ENCODE measurements at places on chromosomes 12 and 14.

DNA sequence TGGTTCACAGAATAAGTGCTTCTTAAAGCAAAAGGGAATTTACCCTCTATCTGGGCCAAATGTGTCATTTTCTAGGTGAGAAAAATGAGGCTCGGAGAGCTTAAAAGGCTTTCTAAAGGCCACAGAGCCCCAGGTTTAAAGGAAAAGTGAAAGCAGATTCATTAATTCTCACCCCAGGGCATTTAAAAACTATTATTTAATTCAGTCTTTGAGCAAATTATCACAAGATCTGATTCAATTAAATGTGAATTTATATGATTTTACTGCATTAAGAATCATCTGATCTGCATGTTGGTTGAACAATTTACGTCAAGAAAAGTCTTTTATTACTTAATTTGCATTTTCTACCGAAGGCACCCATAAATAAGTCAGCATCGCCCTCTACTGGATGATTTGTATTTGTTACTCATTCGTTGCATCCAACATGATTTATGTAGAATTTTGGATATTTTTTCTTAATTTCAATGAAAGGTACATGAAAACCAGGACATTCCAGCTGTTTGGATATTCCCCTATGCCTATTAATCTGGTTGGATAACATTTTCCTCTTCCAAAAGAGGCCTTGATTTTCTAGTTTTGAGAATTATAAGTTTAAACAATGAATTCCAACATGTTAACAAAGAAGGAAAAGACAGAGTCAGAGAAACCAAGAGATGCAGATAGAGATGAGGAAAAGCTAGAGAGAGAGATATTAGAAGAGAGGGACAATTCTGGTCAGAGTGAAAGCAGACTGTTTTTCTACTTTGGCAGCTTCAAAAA is 19.1 kb upstream of the DHRS7 start:
- peak; percentile 22 for DNase-seq

DNA sequence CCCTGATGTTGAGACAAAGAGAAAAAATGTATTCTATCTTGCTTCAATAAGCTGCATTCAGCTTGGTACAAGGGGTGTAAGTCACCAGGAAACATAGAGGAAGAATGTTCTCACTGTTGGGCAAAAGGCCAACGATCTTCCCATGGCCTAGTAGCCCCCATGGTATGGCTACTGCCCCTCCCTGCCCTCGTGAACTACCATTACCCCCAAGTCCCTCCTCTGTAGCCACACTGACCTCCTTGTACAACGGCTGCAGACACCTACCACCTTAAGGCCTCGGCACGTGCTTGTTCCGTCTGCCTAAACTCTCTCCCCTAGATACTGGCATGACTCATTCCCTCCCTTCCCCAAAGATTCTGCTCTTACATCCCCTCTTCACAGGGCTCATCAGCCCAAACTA is 81.9 kb upstream of the ANO2 start:
- no peak for DNase-seq

DNA sequence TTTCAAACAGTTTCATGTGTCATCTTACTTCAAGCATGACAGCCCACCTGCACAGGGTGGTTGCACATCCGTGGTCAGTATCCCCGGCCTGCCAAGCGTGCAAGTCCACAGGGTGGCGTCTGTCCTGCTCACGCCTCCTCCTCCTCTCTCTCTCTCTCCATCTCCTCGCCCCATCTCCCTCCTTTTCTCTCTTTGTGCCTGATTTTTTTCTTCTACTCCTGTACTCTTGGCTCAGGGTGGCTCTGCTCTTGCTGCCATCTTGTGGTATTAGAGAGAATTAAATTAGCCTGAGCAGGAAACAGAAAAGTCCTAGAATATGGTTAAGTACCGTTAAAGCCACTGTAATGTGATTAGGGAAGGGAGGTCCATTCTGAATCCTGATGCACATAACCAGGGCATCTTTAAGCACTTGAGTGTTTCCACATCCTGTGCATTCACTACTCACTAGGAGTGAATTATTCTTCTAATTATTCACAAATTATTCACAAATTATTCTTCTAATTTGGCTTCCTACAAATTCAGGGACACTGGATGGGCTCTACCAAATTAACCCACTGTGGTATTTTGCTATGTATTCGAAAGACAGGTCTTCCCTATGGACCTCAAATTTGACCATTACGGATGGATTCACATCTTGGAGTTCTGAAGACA is 25.5 kb upstream of the DTX1 start:
- DNase-seq: peak; percentile 14

- peak; percentile 96 for DNase-seq
These were observed 515.4 kb downstream of the FUT8 start for GRCh38 chr14:65927931-65928356.

- DNase-seq: no peak
These were observed 74.9 kb downstream of the NTF3 start for GRCh38 chr12:5506821-5507231.

- no peak for DNase-seq
These were observed 908 bp upstream of the CDKL1 start for GRCh38 chr14:50397390-50398188.

GRCh38 chr12:102026728-102027127 is 35.1 kb downstream of the WASHC3 start:
- no peak for DNase-seq

GRCh38 chr14:82854901-82855300 is 1321.2 kb upstream of the SEL1L start:
- no peak for DNase-seq

DNA sequence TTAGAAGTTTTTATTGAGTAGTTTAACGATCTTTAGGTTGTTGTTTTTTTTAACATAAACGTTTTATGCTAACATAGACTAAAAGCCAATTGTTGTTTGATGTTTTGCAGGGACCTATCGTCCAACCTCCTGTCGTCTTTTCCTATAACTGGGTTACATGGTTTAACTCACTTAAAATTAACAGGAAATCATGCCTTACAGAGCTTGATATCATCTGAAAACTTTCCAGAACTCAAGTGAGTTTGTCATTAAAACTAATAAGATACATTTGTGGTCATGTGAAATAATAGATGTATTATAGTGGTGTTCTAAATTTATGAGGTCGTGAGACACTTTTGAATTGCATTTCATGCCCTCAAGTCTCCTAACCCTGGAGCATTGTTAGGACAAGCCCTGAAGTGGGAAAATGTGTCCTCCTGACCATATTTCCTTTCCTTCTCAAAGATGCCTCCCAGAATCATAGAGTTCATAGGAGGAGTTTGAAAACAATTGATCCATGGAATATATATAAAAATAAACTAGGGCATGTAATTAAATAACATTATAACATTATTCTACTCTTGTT is 84.9 kb downstream of the ZFC3H1 start:
- no peak for DNase-seq

GRCh38 chr12:108989376-108989775 is 31.5 kb downstream of the SVOP start:
- DNase-seq: no peak

GRCh38 chr12:52600071-52600470 is 1.2 kb downstream of the KRT72 start:
- DNase-seq: no peak

DNA sequence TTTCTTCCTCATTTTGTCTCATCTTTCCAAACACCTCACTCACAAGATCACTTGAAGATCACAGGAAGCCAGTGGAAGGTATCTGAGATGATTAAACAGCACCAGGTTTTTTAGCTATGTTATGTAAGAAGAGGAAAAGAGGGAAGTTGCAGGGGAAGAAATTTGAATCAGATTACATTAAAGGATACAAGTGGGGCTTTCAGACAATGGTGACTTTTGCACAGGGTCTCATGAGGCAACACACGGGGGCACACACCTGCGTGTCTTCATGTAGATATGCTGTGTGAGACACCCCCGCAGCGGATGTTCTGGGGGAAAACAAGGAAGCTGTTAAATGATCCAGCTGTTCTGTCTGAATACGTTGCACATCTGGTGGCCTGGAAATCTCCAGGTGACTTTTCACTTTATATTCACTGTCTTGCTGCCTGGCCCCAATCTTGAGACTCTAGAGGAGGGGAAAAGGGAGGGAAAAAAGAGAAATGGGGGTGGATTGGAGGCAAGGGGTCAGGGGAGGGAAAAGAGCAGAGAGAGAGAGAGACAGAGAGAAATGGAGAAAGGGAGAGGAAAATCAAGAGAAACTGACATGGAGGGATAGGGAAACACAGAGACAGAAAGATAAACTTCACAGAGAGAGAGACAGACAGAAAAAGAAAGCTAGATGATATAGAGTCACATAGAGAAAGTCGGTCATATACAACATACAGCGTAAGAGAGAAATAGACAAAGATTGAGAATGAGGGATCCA is 36.3 kb upstream of the PPP1CC start:
- DNase-seq: peak; percentile 44

DNA sequence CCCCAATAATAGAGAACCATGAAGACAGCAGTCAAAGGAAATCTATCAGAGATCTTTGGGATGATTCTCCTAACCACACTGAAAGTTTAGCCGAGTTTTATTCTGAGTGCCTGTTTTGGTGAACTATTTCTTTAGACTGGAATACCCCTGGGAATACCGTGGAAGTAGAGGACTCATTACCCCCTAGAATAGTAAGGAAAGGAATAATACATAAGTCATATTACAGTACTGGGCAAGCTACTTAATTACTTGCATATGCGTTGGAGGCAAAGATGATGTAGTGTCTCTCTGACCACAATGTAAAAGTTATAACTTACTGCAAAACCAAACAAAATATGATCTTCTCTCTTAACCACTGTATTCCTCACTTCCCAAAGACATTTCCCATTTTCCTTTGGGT is 25.5 kb downstream of the ZC2HC1C start:
- no peak for DNase-seq

DNA sequence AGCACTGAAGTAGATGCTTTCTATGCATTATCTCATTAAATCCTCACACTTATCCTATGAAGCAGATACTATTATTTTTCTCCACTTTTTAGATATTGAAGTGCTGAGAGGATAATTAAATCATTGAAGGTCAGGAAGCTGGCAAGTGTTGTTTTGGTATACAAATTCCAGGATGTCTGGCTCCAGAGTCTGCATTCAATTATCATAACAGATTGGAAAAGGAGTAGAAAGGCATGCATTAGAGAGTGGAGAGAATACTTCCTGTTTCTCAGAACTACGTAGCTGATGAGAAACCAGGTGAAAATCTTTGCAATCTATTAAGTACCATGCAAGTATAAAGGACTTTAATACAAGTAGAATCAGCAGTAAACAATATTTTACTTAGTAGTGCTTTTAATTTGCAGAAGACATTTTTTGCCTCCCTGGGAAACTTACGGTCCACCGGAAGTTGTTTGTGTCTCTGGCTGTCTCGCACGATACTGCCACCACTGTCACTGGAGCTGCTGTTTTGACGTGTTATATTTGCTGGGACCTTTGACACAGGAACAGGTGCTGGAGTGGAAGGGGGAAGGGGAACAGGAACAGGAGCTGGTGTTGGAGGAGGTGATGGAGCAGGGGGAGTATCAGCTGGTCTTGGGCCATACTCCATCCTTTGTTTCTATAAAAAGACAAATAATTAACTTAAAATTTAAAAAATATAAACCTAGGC is 158.0 kb downstream of the EPS8 start:
- DNase-seq: no peak

GRCh38 chr12:13233830-13234641 is 37.5 kb downstream of the EMP1 start:
- peak; percentile 55 for DNase-seq

GRCh38 chr14:52315355-52315718 is 1.2 kb downstream of the PTGER2 start:
- no peak for DNase-seq

GRCh38 chr12:111361717-111362576 is 6.9 kb downstream of the PHETA1 start:
- DNase-seq: no peak

- DNase-seq: peak; percentile 36
These were observed at the start of gene C12orf56 for GRCh38 chr12:64390275-64390851. Gene C12orf56, minus strand, starts transcription at chr12:64390758. Its CDS starts 193 bp downstream, at chr12:64390565.

GRCh38 chr12:112862636-112863290 is 44.0 kb upstream of the OAS1 start:
- no peak for DNase-seq

DNA sequence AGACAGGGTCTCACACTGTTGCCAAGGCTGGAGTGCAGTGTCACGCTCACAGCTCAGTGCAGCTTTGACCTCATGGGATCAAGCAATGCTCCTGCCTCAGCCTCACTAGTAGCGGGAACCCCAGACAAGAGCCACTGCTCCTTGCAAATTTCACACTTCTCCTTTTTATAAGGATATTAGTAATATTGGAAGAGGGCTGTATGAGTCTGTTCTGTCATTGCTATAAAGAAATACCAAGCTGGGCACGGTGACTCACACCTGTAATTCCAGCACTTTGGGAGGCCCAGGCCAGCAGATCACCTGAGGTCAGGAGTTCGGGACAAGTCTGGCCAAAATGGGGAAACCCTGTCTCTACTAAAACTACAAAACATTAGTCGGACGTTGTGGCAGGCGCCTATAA is 12.9 kb upstream of the ORAI1 start:
- DNase-seq: no peak

DNA sequence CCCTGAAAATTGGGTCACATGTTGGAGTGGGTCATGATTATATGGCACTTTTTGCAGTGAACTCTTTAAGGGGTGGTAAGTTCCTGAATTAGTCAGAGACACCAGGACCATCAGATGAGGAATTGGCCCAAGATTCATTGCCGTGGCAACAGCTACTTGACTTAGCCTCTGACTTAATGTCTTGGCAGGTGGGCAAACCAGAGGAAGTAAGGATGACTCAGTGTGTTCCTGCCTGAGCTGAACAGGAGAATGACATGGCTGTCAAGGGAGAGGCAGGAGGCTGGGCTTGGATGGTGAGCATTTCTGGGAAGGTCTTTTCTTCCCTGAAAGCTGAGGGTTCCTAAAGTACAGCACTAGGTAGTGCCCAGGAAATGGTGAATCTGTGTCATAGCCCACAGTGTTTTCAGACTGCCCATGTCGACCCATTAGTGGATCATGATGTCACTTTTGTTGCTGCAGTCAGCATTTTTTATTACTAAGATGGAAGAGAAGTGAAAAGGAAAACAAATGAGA is 170.1 kb upstream of the PWP1 start:
- peak; percentile 64 for DNase-seq

DNA sequence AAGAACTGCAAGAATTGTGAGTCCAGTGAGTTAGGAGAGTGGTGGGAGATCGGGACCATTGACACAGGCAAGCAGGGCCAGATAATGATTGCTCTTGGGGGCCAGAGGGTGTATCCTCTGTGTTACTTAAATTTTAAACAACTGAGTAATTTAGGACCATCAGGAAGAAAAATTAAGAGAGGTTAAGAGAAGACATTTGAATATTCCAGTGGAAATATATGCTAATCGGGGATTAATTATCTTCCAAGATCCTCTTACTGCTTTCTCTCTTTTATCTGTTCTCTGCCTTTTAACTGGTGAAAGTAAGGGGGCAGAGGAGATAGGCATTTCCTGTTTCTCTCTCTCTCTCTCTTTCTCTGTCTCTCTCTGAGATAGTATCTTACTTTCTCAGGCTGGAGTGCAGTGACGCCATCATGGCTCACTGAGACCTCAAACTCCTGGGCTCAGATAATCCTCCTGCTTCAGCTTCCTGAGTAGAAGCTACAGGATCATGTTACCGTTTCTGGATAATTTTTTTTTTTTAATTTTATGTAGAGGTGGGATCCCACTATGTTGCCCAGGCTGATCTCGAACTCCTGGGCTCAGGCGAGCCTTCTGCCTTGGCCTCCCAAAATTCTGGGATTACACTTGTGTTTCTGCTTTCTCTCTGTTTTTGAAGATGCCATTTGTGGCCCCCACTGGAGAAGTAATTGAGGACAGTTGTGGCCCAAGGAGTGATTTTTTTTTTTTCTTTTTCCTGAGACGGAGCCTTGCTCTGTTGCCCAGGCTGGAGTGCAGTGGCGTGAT is 85.1 kb downstream of the DIP2B start:
- DNase-seq: peak; percentile 57

GRCh38 chr14:80634106-80634758 is 307.3 kb downstream of the CEP128 start:
- no peak for DNase-seq

Measured in activated naive CD4-positive, alpha-beta T cell treated with anti-CD3 and anti-CD28 coated beads for 36 hours (primary cell).